SHP77 treated with DMSO at 0.1 percent for 48 hours (cell line): ENCODE measurements at places on chromosomes 16 and 17.

DNA sequence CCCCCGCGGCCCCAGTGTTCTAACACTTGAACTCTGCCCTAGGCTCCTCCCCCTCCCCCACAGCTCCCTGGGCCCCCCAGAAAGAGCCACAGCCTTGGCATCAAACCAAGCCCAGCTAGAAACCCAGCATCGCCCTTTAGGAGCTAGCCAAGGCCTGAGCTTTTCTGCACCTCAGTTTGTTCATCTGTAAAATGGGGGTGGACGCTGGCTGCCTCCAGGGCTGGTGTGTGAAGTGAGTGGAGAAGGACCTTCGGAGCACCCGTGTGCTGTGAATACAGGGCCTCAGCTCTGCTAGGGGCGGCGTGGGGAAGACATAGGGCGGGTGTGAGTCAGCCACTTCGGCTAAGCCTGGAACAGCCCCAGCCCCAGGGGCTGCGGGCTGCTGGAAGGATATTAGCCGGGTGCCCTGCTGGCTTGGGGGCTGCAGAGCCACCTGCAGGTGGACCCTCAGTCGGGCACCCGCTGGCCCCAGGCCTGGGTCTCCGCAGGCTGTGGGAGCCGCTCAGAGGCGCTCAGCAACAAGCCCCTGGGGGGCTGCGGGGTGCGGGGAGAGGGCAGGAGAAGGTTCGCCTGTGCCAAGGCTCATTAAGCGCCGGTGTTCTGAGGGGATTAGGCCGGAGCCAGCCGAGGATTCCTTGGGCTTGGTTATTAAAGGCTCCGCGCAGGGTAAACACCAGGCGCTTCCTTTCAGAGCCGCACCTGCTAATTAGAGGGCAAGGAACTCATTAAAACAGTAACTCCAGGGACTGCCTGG, 217.0 kb upstream of the CIBAR2 start:
- DNase-seq: peak; percentile 33

GRCh38 chr16:58046936-58047335, 21.4 kb downstream of the MMP15 start:
- no peak for DNase-seq

DNA sequence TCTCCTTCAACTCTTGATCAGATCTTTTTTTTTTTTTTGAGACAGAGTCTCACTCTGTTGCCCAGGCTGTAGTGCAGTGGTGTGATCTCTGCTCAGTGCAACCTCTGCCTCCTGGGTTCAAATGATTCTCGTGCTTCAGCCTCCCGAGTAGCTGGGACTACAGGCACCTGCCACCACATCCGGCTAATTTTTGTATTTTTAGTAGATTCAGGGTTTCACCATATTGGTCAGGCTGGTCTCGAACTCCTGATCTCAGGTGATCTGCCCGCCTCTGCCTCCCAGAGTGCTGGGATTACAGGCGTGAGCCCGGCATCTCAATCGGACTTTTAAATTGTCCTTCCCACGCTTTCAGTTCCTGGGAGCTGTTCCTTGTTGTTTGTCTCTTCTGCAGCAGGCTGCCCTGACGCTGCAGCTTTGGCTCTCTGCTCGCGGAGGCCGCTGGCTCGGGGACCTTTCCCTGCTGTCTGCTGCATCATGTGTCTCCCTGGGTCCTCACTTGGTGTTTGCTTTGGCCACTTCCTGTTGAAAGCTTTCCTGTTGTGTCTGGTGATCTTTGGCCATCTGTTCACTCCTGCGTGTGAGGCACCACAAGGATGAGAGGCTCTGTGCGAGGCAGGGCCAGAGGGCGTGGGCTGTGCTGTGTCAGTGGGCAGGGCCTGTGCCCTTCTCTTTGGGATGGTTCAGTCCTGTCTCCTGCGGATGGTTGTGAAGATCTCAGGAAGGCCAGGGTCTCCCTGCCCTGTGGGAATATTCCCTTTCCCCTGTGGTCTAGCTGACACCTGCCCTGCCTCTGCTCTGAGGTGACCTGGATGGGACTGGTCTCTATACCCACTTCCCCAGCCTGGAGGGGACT, 18.4 kb upstream of the CAPN15 start:
- peak; percentile 54 for DNase-seq

- no peak for DNase-seq
Observed at GRCh38 chr17:27403480-27404005, 52.7 kb upstream of the KSR1 start.

- no peak for DNase-seq
Observed at GRCh38 chr17:77375917-77376651, 235.3 kb downstream of the SEC14L1 start.

DNA sequence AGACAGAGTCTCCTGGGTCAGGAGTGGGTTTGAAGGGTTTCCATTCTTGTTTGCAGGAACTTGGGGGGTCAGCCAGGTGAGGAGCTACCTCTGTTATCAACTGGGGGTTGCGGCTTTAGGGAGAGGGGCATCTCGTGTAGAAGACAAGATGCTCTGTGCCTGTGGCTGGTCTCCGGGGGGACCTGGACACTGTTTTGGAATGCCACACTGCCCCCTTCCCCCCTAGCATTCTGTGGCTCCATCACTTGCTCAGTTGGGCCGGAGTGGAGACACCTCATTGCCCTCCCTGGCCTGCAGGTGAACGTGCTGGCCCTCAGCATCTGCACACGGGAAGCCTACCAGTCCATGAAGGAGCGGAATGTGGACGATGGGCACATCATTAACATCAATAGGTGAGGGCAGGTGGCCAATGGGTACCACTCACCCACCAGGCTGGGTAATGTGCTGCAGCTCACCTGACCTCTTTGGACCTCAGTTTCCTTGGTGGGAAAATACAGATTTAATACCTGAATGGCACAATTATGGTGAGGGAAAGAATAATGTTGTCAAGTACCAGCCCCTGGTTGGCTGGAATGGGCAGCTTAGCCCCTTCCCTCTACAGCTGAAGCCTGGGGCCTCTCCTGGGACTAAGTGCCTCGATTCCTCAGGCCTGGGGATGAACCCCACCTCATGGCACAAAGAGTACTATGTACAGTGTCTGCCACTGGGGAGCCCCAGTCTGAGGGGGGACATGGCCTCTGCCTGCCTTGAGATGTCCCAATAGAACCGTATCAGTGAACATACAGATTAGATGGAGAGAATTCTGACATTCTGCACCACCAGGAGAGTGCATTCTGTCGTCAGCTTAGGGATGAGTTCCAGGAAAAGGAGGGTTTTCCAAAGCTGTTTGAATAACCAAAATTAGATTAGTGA, 3.3 kb upstream of the MRM1 start:
- DNase-seq: no peak

DNA sequence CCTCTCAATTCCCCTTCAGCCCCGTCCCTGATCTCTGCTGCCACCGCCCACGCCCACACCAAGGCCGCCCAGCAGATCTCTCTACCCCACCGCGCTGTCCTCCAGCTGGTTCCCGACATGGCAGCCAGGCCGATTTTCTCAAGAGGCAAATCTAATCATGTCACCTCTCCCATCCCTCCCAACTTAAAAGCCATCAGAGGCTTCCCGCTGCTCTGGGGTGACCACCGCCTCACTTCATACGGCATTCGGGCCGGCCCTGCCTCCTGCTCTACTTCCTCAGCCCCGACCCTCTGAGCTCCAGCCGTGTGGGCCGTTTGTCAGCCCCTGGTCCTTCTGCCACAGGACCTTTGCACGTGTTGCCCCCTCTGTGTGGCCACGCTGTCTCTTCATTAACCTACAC, 63.2 kb downstream of the RPH3AL start:
- DNase-seq: no peak

DNA sequence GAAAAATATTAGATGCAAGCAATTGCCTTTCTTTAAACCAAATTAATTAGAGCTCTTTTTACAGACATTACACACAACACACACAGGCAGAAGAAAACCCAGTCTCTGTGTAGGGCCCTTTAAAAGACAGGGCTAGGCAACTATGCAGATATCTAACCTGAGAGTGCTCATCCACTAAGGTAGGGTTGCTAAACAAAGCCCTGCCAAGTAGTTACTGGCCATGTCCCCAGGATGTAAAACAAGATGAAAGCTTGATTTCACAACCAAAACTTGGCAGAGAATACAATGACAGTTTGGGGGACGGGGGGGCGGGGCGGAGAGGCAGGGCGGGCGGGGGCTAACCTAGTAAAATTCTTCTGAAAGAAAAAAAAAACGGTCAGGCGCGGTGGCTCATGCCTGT, 669.0 kb upstream of the CA10 start:
- DNase-seq: no peak

DNA sequence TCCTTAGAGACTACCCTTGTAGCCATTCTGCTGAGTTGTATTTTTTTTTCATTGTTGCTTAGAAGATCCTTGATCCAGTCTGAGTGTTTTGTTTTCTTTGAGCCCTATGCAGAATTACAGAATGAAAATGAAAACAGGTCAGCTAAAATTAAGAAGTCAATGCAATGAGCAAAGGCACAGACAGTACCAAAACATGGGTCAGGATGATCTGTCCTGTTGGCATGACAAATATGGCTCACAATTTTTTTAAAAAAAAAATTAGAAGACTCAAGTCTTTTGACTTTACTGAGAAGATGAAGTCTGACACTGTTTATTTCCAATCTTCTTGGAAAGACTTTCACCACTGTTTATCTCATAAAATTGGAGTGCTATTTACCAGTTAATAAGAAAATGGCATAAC, 32.4 kb downstream of the KCNJ16 start:
- DNase-seq: no peak

DNA sequence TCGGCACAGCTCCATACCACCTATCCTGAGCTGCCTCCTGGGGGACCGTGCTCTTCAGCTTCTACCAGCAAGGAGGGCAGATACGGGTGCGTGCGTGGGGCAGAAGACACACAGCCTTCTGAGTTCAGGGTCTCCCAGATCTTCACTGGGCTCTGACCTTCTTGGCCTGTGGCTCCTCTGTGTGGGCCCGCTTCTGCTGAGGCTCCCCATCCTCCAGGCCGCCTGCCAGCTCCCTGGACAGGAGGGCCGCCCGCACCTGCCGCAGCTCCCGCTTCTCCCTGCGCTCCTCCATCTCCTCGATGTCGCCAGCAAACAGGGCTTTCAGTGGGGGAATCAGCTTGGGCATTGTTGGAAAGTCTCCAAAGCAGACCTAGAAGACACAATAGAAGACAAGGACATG, 25.2 kb downstream of the ELAC2 start:
- DNase-seq: no peak

- DNase-seq: no peak
Observed at GRCh38 chr17:13833921-13834320, 232.2 kb upstream of the HS3ST3A1 start.

GRCh38 chr16:19118938-19119431, 5.2 kb downstream of the ITPRIPL2 start:
- no peak for DNase-seq

DNA sequence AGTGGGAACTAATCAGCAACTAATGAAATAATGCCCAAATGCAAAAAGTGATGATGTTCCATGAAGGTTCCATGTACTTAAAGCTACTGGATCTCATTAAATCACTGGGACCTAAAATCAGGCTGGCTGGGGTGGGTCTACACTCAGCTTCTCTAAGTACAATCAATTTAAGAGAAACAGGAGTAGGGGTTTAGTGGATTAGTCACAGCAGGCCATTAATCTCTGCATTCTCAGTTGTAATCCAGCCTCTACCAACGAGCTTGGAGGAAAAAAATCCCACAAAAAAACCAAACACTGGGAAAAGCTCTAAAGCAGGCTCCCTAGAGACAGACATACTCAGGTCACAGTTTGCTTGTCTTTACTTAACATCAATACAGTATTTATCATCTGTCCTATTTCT, 15.0 kb downstream of the CA10 start:
- DNase-seq: no peak

- DNase-seq: no peak
Observed at GRCh38 chr17:49496867-49497147, 1.7 kb downstream of the NGFR start.

DNA sequence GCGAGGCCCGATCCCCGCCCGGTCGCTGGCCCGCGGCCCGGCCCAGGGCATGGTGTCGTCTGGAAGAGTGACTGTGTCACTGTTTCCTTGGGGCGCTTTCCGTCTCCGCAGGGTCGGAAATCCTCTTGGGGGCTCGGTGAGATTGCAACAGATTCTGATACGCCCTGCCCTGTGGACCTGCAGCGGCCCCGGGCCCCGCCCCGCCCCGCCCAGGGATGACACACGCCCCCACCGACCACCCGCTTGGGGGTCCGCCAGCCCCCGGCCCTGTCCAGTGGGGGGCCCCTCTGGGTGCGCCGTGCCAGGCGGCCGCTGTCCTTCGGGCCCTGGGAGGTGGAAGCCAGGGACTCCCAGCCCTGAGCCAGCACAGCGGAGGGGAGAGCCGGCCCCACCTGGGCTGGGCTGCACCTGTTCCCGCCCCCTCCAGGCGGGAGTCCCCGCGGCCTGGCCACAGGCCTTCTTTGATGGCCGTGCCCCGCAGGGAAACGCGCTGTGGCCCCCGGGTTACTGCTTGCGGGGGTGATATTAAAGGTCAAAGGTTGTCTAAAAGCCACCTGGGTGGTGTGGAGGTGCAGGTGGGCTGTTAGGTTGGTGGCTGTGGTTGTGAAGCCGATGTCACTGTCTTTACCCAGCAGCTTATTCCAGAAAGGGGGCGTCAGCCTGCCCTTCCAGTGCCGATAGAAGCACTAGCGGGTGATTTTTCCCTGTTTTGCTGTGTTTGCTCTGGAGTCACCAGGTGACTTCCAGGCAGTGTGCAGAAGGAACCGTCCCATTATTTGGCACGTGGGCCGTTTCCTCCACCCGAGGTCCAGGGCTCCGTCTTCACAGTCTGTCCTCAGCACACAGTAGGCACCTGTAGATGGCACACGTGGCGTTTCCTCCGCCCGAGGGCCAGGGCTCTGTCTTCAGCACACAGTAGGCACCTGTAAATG, 752 bp downstream of the TBC1D24 start:
- no peak for DNase-seq

DNA sequence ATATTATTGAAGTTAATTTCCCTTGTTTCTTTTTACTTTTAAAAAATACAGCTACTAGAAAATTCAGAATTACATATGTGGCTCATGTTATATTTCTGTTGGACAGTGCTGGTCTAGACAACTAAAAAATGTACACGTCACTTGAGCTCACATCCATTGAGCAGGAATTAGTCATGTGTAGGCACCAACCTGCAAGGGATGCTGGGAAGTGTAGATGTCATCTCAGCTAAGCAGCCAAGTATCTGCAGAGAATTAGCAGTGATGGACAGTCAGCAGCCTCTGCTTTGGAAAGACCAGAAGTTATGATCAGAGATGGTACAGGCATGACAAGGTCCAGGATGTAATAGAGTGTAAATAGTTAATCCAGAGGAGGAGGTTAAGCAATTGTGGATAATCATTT, 87.1 kb upstream of the HS3ST2 start:
- no peak for DNase-seq

GRCh38 chr17:46273541-46274236, 21.2 kb upstream of the LRRC37A start:
- DNase-seq: no peak

DNA sequence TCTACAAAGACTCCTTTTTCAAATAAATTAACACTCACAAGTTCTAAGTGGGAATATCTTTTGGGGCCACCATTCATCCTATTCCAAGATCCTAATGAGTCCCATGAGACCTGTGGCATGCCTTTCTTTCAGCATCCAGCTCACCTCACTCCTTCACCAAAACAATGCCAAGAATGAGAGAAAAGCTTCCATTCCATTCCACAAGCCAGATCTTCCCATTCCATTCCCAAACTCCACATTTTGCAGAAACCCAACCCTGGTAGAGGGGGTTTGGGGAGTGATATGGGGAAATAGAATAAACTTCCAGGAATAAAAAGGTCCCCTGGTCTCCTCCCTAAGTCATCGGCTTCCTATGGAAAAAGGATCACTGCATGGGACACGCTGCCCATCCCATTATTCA, 392.2 kb downstream of the NPIPA8 start:
- DNase-seq: no peak

GRCh38 chr17:9467518-9467917, 108.1 kb downstream of the STX8 start:
- DNase-seq: no peak
